ENCODE measurements at places on chromosomes 3 and 15.
A peak's percentile ranks its signal among the peaks of the same experiment; 100 is the strongest.

DNA sequence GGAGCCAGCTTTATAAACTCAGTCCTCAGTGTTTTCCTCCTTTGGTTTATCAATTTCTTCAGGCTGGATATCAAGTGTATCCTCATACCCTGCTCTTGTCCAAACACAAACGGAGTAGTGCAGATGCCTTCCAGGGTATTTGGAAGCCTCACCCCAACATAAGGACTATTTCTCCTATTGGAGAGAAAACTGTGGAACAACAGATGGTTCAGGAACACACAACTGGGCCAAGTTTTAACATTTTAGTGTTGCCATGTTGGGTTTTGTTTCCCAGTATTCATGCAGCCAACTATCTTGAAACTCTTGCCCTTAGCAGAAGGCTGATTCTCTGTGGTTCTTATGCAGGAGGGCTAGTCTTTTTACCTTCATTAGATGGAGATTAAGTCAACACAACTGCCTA lies 398.1 kb downstream of the GABRB3 start:
- no peak for DNase-seq

DNA sequence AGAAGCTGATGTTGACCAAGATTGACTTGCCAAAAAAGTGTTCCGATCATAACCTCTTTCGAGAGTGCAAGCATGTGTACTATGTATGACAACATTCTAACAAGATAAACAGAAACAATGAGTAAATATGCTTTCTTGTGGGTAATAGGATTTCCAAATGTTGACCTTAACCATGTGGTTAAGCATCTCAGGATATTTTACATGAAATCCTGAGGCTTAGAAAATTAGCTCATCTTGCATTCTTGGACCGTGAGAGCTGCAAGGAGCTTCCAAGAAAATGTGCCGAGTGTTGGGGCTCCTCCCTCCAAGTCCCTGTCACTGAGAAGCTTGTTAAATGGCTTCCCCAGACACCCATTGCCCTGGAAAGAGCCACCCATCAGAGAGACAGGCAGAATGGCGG lies 50.1 kb downstream of the C3orf20 start:
- DNase-seq: no peak

DNA sequence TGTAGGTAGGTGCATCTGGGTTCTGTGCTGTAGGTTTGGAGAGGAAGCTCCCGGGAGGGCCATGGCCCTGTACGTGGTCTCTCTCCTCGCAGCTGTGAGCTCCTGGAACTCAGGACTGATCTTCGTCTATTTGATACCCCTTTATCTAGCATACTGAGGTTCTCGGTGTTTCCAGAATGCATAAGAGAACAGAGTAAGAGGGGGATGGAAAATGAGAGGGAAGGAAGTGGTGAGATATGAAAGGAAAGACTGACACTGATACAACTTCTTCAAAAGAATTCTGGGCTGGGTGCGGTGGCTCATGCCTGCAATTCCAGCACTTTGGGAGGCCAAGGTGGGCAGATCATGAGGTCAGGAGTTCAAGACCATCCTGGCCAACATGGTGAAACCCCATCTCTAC lies 90.7 kb downstream of the CHRD start:
- no peak for DNase-seq

DNA sequence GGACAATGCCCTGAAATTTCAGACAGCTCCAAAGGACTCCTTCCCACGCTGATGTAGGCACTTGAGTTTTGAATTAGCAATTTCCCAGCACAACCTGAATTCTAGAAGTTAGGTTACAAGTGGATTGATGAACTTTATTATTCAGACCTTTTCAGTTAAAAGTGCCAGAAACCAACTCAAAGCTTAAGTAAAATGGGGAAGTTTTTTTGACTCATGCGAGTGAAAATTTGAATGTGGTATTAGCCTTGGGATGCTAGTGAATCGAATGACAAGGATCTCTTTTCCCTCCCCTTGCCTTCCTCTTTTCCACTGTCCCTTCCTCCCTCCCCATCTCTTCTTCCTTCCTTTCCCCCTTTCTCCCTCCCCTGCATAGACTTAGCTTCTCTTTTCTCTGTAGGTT lies 295.1 kb upstream of the PROK2 start:
- DNase-seq: no peak

- DNase-seq: no peak
Observed at GRCh38 chr3:110419601-110420000, 652.0 kb upstream of the NECTIN3 start.

DNA sequence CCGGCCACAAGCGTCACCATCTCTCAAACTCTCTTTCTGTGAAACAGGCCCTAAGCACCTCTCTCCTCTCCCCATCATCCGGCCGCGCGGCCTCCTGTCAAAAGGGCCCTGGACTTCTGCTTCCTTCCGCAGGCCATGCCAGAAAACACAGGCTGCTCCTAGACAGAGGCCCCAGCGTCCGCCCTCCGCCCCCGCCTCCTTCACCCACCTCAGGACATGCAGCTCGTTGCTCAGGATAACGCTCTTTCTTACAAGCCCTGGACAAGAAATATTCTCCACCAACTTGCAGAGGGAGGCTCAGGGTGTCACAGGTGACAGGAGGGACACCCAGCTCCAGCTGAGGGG lies 212.0 kb downstream of the XXYLT1 start:
- DNase-seq: no peak

- DNase-seq: no peak
Observed at GRCh38 chr3:101414121-101414520, 93.7 kb upstream of the IMPG2 start.

- DNase-seq: no peak
Observed at GRCh38 chr3:22113453-22113852, 362.4 kb upstream of the ZNF385D start.

- DNase-seq: no peak
Observed at GRCh38 chr3:30657914-30658313, 51.5 kb downstream of the TGFBR2 start.

DNA sequence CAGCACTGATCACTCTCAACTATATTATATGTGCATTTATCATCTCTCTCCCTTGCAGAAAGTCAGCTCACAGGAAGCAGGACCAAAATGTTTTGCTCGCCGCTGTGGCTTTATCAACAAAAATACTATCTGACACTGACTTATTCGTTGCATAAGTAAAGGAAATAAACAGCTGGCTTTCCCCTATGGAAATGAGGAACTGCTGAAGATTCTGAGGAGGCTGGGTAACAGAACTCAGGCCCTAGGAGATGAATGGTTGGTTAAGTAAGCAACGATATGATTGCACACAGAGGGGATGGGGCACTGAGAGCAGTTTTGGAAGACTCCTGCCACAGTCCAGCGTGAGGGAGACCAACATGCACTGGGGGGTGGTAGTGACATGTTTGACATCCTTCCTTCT lies 181.1 kb downstream of the STT3B start:
- no peak for DNase-seq

GRCh38 chr3:46013316-46014094 lies 13.8 kb downstream of the XCR1 start:
- no peak for DNase-seq

DNA sequence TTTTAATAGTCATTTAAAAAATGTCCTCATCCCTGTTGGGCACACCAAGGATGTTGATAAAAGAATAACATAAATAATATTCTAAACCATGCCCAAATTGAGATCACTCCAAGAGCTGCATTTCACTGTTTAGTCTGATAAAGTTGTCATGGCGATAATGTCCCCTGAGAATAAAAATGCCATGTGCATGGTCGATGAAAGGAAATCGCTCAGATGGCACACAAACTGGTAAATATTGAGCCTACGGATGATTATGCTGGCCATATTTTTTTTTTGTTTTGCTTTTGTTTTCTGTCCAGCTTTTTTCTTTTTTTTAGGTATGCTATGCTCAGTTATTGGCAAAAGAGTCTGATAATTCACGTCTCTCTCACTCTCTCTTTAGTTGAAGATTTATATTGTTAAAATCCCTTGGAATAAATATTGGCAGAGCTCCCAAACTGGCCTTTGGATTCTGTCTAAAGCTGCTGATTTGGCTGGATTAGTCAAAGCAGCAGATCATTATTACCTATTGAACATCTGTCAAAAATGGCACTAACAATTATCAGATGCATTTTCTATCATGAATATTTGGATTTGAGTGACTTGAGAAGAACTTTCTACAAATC lies 643.8 kb downstream of the SQOR start:
- DNase-seq: no peak

GRCh38 chr3:55935241-55935640 lies 448.1 kb upstream of the WNT5A start:
- no peak for DNase-seq

GRCh38 chr3:58607816-58608215 lies 30.6 kb upstream of the FAM107A start:
- DNase-seq: no peak

GRCh38 chr3:48018841-48019240 lies 2.6 kb upstream of the MAP4 start:
- peak; percentile 51 for DNase-seq
